ENCODE measurements at places on chromosomes 11 and 22. TPM values are rescaled to one million over a fixed set of nuclear protein-coding genes. Genes with fewer than 3 reads are reported as not detected.

Gene MUC6
- total RNA-seq: not detected

Gene HEPACAM
- not detected for total RNA-seq

Gene LZTR1
- total RNA-seq: 68.4 TPM

Gene APOL5
- not detected for total RNA-seq

All from T-helper 2 cell treated with Interferon-gamma antibody and Interleukin-4, amounts not matched to agents 100 ng/mL and 5 ng/mL, for 36 hours (primary cell).